ENCODE measurements at places on chromosomes 6 and 20. TPM values are rescaled to one million over a fixed set of nuclear protein-coding genes. Genes with fewer than 3 reads are reported as not detected.

The RPS6KA2 gene
- 15.9 TPM for total RNA-seq

GRCh38 chr6:29507319-29507718 lies 19.6 kb upstream of the MAS1L start:
- peak; percentile 29 for DNase-seq

DNA sequence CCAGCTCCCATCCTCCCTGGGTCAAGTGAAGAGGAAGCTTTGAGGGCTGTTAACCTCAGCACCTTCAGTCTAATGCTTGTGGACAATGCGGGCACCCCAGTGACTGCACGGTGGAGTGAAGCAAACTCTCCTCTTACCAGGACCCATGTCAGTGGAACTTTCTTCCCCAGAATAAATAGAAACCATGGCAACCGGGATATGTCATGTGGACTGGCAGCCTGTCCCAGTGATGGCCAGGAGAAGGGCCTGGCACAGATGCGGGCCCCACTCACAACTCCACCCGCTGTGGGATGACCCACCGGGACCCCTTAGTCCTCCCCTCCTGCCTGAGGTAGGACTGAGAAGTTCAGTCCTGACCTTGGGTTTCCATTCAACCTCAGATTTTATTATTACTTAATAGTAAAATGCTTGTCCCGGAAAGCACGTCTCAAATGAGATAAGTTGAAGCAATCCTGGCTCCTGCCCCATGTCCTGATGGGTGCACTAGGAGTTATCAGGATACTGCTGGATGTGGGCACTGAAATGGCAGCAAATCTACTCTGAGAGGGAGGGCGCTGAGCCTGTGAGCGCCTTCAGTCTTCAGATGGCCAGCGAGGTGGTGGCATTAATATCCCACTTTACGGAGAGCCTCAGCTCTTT lies 23.5 kb downstream of the TOX2 start:
- no peak for DNase-seq

DNA sequence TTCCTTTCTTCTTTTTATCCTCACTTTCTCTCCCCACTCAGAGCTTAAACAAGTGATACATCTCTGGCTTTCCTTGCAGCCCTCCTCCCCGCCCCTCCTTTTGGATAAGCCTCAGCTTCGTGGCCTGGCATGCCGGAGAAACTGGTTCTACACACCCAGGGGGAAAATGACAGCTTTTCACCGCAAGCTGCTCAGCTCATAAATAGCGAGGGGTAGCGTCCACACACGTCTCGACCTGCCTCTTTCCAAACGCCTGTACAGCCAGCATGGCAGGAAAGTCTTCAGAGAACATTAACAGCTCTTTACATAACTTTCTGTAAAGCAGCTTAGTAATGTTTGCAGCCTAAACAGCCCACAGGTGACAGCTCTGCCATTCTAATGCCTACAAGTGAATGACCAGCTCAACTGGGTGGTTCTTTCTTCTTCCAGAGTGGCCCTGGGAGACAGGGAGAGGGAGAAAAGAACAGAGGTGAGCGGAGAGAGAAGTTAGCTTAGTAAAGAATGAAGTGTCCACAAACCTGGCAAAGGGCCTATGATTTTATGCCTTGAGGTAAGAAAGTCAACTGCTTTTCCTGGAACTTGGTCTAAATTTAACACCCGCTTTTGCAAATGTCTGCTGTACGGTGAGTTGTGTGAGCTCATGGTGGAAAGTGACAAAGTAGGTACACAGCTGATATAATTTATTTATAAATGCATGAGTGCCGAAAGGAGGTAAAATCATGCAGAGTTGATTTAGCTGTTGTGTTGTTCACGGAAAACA lies 251.5 kb downstream of the TFAP2A start:
- peak; percentile 53 for DNase-seq

DNA sequence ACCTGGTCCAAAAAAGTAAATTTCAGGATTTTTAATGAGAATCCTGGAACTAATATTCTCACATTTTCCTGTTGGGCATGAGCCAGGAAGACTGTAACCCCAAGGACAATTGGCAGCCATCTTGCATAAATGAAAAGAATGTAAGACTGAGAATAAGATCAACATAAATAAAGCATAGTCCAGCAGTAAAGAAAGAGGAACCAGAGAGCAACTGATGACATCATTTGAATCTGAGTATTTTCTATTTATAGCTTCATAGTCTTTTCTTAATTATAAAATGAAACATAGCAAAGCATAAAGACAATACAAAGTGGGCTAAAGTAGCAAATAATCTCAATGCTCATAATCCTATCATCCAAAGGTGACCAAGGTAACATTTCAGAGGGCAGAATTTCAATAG lies 26.6 kb upstream of the FBXL4 start:
- DNase-seq, result no peak

DNA sequence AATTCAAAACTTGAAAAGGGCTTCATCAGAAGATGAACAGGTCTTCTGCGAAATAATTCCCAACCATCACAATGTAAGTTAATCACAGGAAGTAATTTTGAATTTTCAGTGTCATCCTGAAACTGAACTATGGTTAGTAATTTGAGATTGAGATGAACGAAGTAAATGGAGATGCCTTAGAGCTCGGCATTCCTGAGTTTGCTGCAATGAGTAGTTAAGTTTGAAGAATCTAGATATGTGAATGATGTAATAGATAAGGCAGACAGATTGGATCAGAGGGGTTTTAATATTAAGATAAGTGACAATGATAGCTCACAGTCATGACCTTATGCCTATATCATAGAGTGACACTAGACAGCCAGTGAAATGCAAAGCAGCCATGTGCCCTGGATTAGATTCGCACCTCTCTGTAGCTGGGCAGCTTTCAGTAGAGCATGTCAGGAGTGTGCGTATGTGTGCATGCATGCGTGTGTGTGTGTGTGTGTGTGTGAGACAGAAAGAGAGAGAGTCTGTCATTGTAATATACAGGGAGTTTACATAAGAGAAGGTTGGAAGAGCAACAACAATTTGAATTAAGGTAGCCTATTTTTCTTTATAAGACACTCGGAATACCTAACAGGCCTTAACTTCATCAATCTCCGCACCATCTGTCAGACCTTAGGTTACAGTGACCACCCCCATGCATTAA lies 233.0 kb downstream of the GMPR start:
- DNase-seq, result no peak

GRCh38 chr6:161017766-161018564 lies 26.4 kb downstream of the MAP3K4 start:
- DNase-seq, result no peak

GRCh38 chr6:35096129-35096862 lies 44.8 kb downstream of the TCP11 start:
- no peak for DNase-seq

GRCh38 chr6:119112812-119113530 lies 34.5 kb upstream of the FAM184A start:
- DNase-seq, result peak; percentile 52
